ENCODE measurements at places on chromosomes 2 and 18.
A peak's percentile ranks its signal among the peaks of the same experiment; 100 is the strongest.

DNA sequence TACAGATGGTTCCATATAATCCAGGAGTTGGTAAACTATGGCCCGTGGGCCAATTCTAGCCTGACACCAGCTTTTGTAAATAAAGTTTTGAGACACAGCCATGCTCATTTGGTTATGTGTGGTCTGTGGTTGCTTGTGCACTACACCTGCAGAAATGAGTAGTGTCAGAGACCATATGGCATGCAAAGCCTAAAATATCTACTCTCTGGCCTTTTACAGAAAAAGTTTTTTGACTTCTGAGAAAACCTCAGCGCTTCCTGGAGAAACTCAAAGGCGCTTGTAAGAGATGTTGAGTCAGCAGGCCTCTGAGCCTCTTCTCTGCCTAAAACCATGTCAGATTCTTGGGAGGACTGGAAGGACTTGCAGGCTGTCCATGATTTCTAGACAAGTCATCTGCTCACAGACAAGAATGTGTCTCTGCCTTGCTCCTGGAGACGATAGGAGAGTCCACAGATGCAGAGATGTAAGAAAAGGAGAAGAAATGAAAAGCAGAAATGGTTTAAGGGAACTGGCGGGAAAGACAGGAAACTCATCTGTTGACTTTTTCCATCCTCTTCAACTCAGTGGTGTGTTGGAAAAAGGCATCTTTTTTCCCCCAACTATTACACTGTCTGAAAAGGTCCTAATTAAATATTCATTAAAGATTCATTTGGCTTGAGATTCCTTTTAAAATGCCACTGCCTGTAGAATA lies 5.2 kb downstream of the TTC39C start:
- DNase-seq, result peak; percentile 20

DNA sequence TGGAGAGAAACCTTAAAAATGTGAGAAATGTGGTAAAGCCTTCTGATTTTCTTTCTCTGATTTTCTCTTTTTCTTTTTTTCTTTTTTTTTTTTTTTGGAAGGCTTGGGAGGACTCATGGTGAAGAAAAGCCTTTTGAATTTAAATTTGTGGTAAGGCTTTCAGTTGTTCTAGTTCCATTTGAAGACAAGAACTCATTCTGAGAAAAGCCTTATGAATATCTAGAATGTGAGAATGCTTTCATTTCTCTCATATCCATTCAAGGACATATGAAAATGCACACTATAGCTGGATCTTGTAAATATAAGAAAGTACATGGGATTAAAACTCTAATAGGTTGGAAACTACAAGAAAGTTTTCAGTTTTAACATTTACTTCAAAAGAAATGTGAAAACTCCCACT lies 1045.2 kb upstream of the NRXN1 start:
- no peak for DNase-seq

- DNase-seq, result no peak
Observed at GRCh38 chr2:85042330-85042729, 71.4 kb downstream of the KCMF1 start.

DNA sequence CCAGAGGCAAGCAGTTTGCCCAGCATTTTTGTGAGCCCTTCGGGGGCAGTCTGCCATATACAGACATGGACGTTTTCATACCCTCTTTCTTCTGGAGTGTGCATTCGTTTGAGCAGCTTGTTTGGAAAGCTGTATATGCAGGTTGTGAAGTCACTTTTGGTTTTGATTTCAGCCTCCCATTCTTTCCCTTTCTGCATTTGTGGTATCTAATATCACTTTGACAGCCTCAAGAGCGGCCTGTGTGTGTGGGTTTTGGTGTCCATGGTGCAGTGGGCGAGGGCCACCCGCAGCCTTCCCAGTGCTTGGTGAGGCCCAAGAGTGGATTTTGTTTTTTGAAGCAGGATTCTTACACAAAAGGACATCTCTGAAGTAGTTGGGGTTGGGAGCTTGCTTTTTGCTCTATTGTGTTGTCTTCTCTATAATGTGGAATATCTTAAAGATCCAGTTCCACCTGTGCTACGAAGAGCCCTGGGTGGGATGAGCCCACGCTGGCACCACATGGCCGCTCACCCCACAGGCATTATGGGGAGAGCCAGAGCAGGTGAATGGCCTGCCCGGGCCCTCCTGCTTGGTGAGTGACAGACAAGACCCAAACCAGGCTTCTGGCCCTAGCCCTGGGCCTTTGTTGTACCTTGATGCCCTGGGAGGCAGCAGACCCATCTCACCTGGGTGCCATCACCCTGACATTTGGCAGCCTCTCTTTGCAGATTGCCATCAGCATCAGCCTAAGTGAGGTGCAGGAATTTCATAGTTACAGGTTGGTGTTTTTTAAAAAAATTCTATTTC lies 29.5 kb downstream of the INPP4A start:
- no peak for DNase-seq

DNA sequence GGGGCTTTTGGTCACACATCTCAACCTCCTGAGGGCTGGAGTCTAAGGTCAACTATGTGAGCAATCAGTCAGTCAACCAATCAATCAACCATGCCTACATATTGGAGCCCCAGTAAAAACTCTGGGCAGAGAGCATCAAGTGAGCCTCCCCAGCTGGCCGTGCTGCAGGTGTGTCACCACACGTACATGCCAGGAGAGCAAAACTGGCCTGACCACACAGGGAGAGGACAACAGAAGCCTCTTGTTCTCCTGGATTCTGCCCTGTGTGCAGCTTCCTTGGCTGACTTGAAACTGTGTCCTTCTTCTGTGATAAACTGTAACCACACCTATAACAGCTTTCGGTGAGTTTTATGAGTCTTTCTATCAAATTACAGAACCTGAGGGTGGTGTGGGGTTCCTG lies 25.9 kb downstream of the GPR35 start:
- DNase-seq, result no peak

GRCh38 chr18:73688161-73688560 lies 459.5 kb downstream of the FBXO15 start:
- DNase-seq, result no peak

DNA sequence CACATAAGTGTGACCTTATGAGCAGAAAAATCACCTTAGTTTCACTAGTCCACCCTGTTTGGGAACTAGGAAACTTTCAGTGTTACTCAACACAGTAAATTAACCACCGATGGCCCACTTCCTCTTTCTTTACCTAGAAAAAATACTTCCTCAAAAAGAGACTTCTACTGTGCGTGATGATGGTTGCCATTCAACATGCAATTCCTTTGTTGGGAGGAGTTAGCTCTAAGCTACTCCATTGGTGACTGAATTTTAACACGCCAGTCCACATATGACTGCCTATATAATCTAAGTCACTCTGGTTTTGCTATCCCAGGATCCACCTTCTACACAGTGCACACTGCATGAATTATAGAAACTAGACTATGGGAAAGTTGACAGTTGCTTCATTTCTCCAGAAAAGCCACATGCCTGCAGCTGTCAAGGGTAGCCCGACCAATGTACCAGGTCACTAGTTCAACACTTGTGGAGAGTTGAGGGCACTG lies 47.8 kb upstream of the REG3G start:
- DNase-seq, result no peak

All from stimulated activated CD8-positive, alpha-beta memory T cell treated with anti-CD3 and anti-CD28 coated beads, Interleukin-15, amount 100 ng/mL, for 4 hours (primary cell).